ENCODE measurements at places on chromosomes 7 and 10.

DNA sequence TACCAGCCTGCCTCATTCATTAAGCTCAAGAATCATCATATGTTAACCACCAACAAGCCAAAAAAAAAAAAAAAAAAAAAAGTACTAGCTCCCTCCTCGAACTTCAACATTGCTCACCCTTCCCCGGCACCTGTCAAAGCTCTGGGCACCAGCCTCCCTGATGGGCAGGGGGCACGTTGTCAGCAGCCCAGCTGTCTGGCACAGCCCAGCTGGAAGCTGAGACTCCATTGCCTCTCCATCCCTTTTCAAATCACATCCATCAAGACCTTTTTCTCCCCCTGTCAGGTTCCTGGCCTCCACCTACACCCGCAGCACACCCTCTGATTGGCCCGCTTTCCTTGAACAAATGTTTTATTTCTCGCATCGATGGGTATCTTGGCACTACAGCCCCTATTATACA is 913.3 kb upstream of the AUTS2 start:
- DNase-seq, result no peak

DNA sequence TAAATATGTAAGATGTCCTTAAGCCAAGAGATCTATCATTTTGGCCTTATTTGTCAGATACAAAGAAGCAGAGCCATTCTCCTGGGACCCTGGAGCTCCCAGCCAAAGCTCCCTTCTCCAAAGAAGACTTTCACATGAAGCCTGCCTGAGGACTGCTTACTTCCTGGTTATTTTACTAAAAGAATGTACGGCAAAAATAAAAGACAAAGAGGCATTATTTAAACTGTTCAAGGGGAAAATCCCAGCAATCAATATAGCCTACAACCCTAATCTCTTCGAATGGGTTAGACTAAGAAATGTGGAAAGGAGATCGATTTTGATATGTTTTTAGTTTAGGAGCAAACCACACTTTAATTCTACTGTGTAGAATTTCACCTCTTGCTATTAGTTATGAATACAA is 237.9 kb upstream of the CTBP2 start:
- no peak for DNase-seq

GRCh38 chr10:11699550-11700097 is 42.6 kb upstream of the ECHDC3 start:
- no peak for DNase-seq

DNA sequence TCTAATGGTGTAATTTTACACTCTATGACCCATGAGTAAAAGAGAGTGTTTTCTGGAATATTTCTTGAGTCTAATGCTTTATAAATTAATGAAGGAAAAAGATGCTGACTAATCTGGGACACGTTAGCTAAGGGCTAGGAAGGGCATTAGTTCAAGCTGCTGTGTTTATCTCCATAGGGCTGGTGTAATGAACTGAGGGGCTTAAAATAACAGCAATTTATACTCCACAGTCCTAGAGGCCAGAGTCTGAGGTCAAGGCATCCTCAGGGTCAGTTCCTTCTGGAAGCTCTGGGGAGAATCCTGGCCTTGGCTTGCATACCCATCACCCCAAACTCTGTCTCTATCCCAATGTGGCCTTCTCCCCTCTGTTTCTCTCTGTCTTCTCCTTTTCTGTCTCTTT is 105.2 kb upstream of the PFKP start:
- no peak for DNase-seq

DNA sequence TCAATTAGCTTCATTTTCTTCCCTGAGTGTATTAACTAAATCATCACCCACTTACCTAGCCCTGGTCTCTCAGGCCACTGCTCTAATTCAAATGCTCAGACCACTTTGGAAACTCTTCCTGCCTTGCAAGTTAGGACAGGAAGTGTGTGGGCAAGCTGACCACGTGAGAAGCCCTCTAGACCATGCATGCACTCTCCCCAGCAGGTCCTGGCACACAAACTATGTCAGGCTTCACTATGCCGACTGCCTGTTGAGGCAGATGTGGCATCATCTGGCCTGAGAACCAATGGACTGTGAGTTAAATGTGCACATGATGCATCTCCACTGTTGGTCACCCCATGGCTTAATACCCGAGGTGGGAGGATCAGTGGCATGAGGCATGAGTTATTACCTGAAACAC is 439.6 kb downstream of the GRID1 start:
- no peak for DNase-seq

- DNase-seq, result peak; percentile 56
Observed at GRCh38 chr7:87416682-87417587, 58.5 kb downstream of the ABCB4 start.

- no peak for DNase-seq
Observed at GRCh38 chr7:37526623-37527022, 78.0 kb upstream of the ELMO1 start.

GRCh38 chr10:86958901-86959736 is 720 bp downstream of the SNCG start:
- no peak for DNase-seq

DNA sequence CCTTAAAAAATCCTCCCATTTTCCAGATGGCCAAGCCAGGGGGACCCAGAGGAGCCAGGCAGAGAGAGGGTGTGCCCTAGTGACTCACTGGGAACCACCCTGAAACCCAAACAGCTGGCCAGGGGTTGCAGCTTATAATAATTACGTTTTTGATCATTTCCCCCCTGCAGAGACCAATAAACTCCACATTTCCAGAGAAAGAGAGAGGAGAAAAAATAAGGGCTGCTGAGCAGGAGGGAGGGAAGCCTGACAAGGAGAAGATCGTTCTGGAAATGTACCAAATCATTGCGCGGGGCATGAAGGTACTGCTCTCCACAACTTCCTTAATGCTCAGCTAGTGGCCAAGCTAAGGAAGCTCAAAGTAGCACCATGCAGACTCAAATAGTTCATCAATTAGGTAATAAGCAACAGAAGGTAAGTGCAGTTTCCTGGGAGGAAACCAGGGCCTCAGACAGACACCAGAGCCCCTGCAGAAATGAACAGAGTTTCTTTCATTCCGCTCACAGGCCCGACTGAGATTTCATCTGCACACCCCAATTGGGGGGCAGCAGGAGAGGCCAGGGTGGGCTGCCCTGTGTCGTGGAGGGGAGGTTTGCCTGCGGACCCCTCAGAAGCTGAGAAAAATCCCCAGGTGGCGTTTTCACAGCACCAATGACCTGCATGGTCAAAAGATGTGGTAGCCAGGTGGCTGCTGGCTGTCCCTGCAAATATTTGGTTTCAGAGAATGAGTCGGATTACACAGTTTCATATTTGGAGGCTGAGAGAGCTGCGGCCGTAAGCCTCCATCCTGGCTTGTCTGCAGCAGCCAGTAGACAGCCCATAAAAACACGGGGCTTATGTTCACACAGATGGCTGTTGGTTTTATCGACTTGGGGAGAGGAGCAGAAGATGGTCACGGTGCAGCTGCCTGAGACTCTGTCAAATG is 153.2 kb upstream of the LYZL2 start:
- no peak for DNase-seq

- no peak for DNase-seq
Observed at GRCh38 chr7:82183634-82184033, 259.9 kb downstream of the CACNA2D1 start.

DNA sequence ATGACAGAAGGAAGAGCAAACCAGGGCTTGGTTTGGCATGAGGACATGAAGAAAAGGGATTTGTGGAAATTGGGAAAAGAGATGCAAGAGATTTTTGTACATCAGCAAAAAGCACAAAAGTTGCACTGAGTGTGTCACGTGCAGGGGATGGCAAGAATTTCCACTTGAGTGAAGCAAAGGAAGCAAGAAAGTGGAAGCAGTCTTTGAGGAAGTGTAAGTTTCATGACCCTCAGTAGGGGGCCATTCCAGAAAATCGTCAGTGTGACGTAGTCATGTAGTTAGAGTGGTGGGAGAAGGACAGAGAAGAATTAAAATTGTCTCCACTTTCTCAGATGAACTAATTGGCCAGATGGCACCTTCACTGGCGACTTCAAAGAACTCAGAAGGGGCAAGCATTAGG is 123.3 kb upstream of the FZD1 start:
- no peak for DNase-seq

GRCh38 chr7:74598558-74598957 is 59.0 kb upstream of the GTF2I start:
- no peak for DNase-seq

DNA sequence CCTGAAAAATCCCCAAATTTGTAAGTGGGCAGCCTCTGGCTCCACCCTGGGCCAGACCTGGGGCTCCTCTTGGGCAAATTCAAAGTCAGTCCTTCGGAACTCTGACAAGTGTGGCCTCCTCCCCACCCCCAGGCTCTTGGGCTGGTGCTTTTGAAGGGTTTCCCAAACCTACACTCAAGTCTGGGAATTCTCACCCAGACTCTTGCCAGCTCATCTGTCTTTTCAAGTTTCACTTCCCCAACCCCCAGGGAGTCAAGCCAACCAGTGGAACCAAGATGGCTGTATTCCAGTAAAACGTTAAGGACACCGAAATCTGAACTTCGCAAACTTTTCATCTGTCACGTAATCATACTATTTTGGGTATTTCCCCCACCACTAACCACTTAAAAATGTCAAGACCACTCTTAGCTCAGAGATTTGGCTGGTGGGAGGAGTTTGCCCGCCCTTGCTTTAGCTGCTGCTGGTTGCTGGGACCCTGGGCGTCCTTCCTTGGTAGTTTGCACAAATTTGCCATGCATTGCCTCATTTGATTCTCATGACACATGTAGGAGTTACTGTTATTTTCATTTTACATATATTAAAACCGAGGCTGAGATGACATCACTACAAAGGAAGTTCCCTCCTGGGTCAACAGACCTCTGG is 1.7 kb upstream of the MYO1G start:
- peak; percentile 48 for DNase-seq

DNA sequence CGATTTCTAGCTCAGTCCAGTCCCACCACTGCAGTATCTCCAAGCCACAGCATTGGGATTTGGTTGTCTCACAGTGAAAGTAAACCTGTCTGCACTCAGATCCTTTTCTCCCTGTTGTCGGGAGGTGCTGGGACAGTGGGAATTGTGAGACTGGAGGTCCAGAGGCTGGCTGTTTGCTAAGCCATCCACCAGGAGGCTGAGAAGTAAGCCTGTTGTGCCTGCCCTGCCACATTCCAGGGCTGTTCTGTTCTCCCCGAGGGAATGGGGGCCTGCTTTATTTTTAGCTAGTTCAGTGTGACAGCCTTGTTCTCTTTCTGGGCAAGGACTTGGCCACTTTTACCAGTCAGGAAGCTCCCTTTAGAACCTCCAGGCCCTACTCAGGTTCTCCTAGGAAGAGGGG is 54.9 kb downstream of the HK1 start:
- no peak for DNase-seq

DNA sequence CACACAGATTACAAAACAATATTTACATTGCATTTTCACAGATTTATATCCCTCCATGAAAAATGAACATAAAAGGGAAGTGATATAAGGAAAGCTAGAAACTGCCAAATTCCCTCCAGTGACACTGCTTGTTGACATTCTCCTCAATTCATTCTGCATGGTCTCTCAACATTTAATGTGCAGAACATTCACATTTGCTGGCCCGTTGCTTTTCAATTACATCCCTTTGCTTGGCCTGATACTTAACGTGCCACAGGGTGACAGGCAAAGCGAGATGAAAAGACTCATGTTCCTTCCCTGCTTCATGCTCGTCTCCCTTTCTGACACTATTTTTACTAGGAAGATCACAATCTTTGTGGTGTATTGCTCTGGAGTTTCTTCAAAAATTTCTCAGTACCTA is 1019.7 kb upstream of the LRRN3 start:
- DNase-seq, result no peak

GRCh38 chr7:41224063-41224763 is 478.7 kb downstream of the INHBA start:
- no peak for DNase-seq

DNA sequence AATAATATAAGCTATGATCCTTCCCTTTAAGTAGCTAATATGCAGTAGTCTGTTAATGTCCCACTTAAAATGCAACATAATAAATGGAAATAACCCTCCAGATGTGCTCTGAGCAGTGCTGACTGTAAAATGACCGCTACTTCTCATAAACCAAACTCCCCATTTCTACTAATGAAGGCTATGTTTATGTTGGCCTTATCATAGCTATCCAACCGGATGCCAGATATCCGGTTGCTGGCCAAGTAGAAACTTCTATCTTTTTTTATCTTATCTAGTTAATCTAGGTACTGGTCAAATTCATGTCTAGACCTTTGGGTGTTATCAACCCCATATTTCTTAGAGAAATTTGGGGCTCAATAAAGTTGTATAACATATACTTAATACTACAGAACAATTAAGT is 56.6 kb downstream of the CHRM2 start:
- no peak for DNase-seq

GRCh38 chr7:16494955-16495719 is 29.6 kb upstream of the SOSTDC1 start:
- DNase-seq, result no peak
